ENCODE measurements at places on chromosomes 2 and 18. TPM values are rescaled to one million over a fixed set of nuclear protein-coding genes. Genes with fewer than 3 reads are reported as not detected.

The IL1RN gene
- total RNA-seq, result not detected

The WDSUB1 gene
- total RNA-seq, result 8.4 TPM

DNA sequence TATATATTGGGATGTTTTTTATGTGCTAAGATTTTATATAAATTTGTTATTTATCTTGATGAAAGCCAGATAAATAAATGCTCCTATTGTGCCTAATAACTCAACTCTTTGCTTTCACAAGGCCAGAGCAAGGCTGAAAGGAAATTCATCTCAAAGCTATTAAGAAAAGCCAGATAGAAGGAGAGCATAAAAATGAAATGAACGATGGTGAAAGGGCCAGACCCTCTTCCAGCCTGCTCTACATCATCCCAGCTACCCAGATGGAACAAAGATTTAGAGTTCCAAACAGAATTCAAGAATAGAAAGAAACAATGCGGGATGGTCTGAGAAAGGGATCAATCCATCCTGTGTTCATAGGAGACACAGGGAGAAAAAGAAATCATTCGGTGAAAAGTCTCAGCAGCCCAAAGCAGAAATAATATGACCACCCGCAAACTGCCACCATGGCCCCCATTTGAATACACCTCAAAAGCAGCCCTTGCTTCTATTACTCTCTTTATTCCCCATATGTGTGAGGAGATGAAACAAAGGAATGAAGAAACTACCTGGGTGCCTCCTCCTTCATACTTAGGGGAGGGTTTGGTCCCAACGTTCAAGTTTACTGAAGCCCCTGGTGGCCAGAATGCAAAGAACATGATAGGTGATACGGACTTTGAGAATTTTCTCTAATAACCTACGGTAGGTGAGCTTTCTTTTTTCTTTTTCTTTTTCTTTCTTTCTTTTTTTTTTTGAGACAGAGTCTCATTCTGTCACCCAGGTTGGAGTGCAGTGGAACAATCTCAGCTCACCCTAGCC lies 110.1 kb upstream of the FBXO11 start:
- no peaks in the 10 kb centered on the region for H3K4me1 ChIP-seq
- DNase-seq, result no peak
- H3K27me3 ChIP-seq, result 0 out of 2 replicates have a peak, but pooled peaks cover 4% of the 10 kb centered on the region
- no peak overlapping the region for H3K27ac ChIP-seq

DNA sequence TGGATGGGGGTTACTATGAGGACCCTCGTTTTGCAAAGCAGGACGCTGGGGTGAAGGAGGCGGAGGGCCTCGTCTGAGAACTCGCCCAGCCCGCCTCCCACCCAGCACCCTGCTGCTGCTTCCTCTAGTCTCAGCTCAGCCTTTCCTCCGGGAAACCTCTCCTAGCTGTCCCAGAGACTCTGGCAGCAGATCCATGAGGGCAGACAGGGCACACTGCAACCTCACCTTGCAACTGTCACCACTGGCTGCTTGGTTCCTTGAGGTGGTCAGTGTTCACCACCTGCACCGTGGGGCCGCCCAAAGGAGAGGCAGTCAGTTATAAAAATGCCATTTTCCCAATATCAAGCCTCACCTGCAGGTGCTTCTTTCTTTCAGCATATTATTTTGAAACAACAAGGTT lies 45.6 kb downstream of the PARD6G start:
- no peak overlapping the region for H3K4me3 ChIP-seq
- H3K27ac ChIP-seq, result no peak overlapping the region
- peaks cover 13% of the 10 kb centered on the region for H3K4me1 ChIP-seq

The ADGRF3 gene
- total RNA-seq, result 0.18 TPM

GRCh38 chr2:149894760-149895159 lies 307.2 kb upstream of the MMADHC start:
- H3K36me3 ChIP-seq, result no peaks in the 10 kb centered on the region
- H3K27ac ChIP-seq, result no peak overlapping the region
- H3K27me3 ChIP-seq, result no peaks in the 10 kb centered on the region
- H3K4me3 ChIP-seq, result no peak overlapping the region
